ENCODE measurements at places on chromosomes 5 and 9.

DNA sequence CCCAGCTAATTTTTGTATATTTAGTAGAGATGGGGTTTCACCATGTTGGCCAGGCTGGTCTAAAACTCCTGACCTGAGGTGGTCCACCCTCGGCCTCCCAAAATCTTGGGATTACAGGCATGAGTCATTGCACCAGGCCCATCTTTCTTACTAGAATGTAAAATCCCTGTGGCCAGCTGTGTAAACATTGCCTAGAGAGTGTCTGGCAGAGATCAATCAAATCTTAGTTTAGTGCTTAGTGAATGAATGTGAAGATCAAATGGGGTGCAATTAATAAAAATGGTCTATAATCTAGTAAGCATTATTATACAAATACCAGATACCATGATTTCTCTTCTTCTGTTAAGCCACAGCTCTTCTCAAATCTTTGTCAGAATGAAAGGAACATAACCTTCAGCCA is 289.9 kb downstream of the KCTD16 start:
- no peak for DNase-seq

DNA sequence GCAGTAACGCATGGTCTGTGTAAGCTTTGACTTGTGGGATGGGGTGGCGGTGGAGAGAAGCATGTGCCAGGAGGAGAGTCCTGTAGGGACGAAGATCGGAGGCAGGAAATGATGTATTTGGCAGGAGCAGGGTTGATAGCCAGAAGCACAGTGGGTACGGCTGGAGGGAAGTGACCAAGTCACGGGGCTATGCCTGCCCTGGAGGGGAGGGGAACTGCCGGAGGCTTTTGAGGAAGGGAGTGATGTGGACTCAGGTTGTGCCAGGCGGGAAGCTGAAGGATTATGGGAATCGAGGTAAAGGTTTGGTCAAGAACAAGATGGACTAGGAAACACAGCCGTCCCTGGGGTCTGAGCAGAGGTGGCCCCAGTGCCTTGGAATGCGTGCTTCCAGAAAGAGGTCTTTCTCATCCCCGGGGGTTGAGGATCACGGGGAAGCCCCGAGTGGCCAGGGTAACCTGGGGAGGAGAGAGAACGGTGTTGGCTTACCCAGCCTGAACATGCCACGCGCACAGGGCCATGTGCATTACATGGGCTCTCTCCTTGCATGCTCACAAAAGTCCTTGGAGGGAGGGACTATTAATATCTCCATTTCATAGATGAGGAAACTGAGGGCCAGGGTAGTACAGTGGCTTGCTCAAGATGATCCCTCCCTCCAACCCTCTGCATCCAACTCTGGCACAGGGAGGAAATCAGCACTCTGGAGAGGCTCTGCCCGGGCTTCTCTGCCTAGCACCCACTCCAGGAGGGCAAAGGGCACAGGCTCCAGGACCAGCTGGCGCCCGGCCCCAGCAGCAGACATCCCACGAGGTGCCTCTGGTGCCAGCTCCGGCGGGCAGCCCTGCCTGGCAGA is 253.8 kb downstream of the PBX3 start:
- no peak for DNase-seq

DNA sequence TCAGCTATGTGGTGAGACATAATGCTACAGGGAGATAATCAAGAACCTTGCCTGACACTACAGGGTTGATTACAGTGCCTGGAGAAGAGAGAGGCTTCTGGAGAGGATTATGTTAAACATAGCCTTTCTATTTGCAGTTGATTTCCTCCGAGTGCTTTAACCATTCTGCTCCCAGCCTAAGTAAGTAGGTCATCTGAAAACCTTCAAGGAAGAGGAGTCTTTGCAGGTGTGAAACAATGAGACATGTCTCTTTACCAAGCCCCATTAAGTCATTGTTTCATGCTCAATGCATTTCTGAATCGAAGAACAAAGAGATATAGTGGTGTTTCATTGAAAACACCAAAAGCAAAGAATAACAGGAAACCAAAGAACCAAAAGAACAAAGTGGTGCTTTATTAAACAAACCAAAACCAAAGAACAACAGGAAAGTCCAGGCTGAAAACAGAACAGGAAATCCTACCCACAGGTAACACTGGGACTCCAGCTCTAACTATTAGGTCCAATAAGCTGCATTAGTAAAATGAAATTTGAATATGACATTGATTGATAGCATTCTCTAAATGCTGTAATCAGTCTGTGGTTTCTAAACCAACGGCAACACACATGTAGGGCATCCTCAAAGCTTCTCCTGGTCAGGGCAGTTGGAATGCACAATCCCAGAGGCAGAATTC is 113.3 kb upstream of the SPATA31D4 start:
- DNase-seq, result no peak

DNA sequence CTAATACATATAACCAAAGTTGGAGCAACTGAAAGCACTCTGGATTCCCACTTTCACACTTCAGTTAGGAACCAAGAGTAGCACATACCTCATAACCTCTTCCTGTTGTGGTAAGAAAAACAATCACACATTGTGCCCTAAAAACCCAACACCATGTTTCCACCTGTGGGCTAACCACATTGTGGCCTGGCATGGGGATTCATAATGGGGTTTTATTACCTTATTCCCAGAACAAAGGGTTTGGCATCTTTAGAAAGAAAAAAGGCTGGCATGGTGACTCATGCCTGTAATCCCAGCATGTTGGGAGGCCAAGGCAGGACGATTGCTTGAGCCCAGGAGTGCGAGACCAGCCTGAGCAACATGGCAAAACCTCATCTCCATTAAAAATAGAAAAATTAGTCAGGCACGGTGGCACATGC is 60.6 kb downstream of the HSD17B3 start:
- no peak for DNase-seq

- DNase-seq, result no peak
Measured at GRCh38 chr5:150278916-150279315, 10.7 kb downstream of the CAMK2A start.

- peak; percentile 15 for DNase-seq
Measured at GRCh38 chr9:113012492-113012891, 500 bp upstream of the ZNF883 start.

DNA sequence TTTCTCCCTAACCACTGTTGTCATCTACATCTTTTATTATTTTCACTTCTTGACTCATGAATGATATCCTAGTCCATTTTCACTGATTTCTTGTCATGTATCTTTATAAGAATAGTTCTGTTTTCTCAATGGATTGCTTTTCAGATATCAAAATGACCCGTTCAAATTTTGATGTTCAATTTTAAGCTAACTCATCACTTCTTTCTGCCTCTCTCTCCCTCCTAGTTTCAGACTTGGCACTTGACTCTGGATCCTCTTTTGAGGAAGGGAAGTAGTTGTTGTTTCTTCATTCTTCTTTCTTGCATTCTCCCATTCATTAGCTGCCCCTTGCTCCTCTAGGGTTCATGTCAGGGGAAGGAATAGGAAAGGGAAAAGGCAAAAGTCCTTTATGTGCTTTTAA is 23.7 kb downstream of the CSNK1G3 start:
- no peak for DNase-seq

DNA sequence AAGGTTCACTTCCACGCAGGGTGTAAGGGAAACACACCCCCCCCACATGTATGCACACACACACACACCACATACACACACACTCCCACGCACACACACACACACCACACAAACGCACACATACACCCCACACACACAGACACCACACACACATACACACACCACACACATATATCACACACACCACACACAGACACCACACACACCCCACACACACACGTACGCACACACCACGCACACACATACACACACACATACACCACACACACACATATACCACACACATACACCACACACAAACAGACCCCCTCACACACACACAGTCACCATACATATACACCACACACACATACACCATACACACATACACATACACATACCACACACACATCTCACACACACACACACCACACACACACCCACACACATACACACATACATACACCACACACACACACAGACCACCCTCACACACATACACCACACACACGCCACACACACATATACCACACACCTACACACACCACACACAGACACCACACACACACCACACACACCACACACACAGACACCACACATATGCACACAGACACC is 44.3 kb upstream of the NEURL1B start:
- no peak for DNase-seq

- DNase-seq, result no peak
Measured at GRCh38 chr5:120808606-120809005, 344.5 kb downstream of the PRR16 start.

GRCh38 chr9:7094052-7094451 is 336.3 kb downstream of the KDM4C start:
- peak; percentile 18 for DNase-seq

DNA sequence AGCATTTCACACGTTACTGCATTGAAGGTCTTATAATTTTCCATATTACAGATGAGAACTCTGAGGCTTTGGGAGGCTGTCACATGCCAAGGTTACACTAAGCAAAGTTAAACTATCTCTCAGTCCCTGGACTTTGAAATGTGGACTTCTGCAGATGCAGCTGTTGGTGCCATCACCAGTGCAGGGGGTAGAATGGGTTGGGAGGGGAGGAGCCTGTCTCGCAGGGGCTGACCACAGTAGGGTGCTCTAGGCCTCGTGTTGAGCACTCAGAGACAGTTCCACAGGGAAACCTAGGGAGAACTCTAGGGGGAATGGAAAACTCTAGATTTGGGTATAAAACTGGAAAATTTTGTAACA is 220.9 kb downstream of the MAPKAP1 start:
- no peak for DNase-seq

- DNase-seq, result no peak
Measured at GRCh38 chr5:8984386-8984785, 561.5 kb downstream of the SEMA5A start.

- no peak for DNase-seq
Measured at GRCh38 chr9:84922051-84922450, 252.5 kb downstream of the NTRK2 start.

GRCh38 chr9:84575705-84576104 is 93.8 kb upstream of the NTRK2 start:
- DNase-seq, result no peak

DNA sequence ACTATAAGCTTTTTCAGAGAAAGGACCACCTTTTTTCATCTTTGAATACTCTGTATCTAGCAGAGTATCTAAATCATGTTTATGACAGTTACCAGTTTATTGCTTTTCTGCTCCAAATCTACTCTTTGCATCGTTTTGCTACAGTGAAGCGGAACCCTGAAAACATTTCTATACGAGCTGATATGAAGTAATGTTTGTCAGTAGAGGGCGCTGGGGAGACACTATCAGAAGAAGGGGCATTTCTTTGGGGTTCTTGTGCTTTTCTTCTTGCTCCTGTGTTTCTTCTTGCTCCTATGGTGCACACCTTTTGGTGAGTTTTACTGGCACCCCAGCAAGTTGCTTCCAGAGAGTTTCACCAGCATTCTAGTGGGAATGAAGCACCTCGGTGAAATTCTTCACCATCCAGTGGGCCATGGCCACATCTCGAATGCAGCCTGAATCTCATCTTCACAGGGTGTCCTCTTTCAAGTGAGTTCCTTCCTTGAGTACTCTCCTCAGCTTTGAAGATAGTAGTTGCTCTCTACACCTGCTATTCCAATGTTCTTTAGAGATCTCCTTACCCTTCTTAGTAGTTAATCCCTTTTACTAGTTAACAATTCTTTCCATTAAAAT is 98.4 kb downstream of the FGF1 start:
- peak; percentile 22 for DNase-seq

DNA sequence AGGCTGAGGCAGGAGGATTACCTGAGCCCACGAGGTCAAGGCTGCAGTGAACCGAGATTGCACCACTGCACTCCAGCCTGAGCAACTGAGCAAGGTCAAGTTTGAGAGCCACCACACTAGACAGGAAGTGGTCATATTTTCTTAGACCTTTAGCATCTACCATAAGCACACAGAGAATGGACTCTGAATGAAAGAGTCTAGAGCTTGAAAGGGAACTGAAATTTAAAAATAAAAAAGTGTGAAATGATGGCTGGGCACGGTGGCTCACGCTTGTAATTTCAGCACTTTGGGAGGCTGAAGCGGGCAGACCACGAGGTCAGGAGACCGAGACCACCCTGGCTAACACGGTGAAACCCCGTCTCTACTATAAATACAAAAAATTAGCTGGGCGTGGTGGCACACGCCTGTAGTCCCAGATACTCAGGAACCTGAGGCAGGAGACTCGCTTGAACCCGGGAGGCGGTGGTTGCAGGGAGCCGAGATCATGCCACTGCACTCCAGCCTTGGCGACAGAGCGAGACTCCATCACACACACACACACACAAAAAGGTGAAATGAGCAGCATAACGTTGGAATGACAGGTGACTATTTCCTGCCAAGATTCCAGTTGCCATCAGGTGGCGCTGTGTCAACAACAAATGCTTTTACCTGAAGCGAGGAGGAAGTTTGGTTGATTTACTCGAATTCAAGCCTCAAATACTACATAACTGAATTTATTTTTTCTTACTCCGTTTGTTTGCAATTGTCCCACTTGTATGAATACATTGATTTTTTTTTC is 21.3 kb upstream of the AK3 start:
- DNase-seq, result peak; percentile 25

GRCh38 chr9:128056887-128057723 is 10.0 kb downstream of the NAIF1 start:
- no peak for DNase-seq

DNA sequence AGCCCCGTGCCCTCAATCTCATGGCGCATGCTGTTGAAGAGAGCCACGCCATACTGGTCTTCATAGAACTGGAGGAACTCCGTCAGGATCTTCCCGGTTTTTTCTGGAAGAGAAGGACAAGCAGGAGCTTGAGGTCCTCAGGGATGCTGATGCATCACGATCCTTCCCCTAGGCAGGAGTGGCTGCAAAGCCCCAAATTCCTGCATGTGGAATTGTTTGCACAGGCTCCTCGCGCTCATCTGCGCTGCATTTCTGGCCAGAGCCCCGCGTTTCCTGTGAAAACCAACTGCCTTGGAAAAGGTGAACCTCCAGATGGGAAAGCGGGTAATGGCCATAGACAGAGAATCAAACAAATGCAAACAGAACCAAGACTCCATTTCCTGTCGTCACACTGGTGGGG is 80.4 kb downstream of the LRSAM1 start:
- DNase-seq, result no peak

DNA sequence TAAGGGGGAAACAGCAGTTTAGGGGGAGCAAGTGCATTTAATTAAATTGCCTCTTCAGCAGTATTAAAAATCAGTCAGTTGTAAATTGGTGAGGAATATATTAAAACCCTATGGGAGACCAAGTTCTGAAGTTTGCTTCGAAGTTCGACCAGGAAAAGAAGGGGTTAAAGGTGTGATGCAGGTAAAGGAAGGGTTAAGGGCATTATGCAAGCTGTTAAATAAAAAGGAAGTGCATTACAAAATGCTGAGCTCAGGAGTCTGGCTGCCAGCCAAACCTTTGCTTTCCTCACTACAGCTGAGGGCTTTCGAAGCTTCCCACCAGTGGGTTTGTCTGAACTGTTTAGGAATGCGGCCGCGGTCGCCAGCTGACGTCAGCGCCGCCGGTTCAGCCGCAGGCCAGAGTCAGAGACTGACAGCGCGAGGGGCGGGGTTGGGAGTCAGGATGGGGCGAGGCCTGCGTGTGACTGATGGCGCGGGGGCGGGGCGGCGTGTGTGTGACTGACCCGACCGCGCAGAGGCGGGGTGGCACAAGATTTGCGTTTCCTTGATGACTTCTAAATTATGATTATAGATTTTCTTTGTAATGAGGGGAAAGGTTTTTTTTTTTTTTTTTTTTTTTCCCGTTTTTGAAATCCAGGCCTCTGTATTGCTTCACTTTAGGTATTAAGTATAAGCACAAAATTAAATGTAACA is 76.6 kb downstream of the ZSWIM6 start:
- peak; percentile 95 for DNase-seq

Data from K562 (cell line).